ENCODE measurements at places on chromosomes 13 and 19.

- no peak for DNase-seq
These were observed 93.5 kb downstream of the ZDHHC20 start for GRCh38 chr13:21365574-21365973.

DNA sequence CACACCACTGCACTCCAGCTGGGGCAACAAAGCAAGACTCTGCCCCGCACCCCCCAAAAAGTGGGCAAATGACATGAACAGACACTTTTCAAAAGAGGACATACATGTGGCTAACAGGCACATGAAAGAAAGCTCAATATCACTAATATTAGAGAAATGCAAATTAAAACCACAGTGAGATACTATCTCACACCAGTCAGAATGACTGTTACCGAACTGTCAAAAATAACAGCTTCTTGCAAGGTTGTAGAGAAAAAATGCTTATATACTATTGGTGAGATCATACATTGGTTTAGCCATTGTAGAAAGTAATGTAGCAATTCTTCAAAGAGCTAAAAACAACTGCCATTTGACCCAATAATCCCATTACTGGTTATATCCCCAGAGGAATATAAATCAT, 99.5 kb upstream of the SPATA13 start:
- DNase-seq, result no peak

- no peak for DNase-seq
These were observed 15.9 kb upstream of the RANBP3 start for GRCh38 chr19:5993648-5994358.

DNA sequence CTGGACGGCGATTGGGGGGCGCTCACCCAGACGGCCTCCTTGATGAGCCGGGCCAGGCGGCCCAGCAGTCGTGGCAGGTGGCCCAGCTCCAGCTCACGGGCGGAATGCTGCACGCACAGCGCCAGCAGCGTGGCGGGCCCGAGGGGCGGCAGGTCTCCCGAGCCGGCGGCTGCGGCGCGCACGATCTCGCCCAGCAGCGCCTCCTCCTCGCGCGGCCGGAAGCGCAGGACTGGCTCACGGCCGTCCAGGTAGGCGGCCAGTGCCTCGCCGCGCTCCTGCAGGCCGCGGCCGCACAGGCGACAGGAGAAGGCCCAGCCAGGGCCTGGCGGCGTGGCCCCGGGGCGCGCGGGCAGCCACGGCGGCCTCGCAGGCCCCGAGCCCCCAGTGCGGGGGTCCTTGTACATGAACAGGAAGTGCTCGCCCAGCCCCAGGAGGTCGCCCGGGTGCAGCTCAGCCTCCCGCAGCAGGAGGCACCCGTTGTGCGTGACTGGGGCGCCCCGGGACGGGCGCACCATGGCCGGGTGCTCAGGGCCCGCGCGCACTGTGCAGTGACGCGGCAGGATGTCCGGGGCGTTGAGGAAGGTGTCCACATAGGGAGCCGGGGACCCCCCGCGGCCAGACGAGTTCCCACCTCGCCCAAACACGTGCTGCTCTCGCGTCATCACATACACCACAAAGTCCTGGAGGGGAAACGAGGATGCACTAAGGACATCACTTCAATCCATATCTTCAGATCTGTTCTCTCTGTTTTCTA, 9.6 kb upstream of the MAMSTR start:
- no peak for DNase-seq

DNA sequence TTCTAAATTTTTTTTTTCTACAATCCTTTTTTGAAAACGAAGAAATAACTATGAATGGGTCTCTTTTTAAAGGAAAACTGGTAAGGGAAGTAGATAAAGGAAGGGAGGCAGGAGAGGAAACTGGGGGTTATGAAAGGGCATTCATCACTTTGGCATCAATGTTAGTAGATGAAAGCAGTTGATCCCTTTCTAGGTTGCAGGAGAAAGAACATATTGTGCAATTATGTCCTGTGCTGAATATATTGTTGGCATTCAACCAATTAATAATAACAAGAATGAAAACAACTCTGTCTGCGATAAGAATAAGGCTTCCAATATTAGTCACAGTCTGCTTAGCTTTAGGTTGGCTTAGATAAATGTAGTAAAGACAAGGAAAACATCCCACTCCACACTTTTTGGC, 796.8 kb upstream of the KLHL1 start:
- DNase-seq, result no peak

DNA sequence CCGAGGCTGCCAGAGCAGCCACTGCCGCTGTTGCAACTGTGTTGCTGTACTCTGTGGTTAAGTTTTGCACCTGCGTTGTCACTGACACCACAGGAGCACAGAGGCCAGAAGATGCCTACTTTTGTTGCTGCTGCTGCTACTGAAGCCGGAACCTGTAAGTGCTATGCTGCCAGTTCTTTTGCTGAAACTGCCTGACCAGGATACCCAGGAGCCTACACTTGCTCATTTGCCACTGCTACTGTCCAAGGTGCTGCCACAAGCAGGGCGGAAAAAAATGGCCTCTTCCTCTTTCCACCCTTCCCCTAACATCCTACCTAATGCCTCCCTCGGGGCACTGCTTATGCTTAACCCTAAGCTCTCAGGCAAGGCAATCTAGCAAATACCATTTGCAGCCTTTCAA, 29.0 kb upstream of the NBEA start:
- DNase-seq, result no peak

DNA sequence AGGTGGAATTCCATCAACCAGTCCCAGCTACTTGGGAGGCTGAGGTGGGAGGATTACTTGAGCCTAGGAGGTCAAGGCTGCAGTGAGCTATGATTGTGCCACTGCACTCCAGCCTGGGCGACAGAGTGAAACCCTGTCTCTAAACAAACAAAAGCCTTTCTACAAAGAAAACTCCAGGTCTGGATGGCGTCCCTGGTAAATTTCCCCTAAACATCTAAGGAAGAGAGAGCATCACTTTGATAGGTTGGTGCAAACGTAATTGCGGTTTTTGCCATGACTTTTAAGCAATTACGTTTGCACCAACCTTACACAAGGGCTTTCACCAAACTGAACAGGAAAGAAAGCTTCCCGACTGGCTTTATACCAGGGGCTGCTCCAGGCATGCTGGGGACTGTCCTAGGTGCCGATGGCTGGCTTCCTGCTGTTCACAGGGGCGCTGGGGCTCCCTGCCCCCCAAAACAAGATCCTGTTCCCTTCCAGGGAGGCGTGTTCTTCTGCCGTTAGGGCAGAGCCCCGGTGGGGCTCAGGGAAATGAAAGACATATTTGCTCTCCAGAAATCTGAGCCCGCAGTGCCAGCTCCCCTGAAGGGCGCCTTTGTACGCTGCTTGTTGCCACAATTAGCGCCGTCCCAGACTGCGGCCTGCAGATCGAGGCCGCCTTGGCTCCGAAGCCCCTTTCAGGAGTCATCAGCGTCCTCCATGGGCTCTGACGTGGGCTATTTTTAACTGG, 38.7 kb upstream of the KLF2 start:
- no peak for DNase-seq

DNA sequence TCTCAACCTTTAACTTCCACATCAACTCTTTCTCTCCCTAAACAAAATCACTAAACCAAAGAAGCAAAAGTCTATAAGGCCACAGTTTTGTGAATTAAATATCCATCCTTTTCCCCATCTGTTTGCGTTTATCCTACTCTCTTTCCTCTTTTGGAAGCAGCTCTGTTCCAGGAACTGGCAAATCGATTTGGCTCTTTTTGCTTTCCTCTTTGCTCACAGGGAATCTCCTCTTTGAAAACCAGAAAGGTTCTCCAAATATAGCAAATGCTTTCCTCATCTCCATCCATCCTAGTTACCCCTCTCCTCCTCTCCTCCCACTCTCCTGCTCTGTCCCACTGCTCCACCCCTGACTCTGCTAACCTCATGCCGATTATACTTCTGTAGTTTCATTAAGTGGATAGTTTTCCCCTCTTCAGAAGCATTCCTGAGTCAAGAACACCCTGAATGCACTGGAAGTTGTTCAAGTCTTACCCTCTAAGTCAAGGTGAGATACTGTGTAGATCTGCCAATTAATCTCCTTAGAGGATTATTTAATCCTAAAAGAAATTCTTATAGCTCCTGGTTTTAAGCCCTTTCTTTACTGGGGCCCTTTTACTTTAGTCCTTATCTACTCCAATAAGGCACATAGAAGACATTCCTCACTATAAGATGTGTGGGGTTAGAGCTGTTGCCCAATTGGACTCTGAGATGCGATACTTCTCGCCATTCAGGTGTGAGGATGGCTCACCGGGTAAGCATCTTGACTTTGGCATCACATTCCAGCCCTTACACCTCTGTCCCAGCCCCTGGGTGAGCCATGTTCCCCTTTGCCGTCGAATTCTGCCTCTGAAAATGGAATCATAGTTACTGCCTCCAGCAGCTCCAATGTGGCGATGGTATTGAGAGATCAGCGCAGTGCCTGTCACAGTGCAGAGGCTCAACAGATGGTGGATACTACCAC, 67.6 kb downstream of the COL4A2 start:
- no peak for DNase-seq

- no peak for DNase-seq
These were observed 23.4 kb downstream of the GP6 start for GRCh38 chr19:55014714-55015113.

DNA sequence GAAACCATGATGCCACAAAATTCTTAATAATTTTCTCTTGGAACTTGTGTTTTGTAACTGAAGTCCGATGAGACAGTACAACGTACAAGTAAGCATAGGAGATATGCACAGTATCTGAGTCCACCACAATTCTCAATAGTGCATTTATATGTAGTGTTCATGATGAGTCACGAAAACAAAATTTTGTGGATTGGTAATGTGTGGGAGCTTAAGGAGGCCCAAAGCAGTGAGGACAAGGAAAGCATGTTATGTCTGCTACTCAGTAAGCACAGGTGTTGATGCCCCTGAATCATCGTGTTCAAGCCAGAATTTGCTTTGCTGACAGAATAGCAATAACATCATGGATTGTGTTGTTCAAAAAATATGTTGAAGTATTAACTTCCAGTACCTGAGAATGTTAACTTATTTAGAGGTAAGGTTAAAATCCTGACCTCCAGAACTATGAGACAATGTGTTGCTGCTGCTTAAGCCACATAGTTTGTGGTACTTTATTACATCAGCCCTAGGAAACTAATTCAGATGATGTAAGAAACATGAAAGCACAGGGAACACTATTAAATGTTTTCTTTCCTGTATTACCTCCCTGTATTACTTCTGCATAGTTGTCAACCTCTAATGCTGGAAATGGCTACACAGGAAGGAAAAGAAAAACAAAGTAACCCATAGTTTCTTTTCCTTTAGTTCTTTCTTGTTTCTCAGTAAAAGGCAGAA, 201.3 kb downstream of the SLITRK6 start:
- DNase-seq, result no peak

- no peak for DNase-seq
These were observed 25.5 kb downstream of the AP2S1 start for GRCh38 chr19:46824890-46825730.

DNA sequence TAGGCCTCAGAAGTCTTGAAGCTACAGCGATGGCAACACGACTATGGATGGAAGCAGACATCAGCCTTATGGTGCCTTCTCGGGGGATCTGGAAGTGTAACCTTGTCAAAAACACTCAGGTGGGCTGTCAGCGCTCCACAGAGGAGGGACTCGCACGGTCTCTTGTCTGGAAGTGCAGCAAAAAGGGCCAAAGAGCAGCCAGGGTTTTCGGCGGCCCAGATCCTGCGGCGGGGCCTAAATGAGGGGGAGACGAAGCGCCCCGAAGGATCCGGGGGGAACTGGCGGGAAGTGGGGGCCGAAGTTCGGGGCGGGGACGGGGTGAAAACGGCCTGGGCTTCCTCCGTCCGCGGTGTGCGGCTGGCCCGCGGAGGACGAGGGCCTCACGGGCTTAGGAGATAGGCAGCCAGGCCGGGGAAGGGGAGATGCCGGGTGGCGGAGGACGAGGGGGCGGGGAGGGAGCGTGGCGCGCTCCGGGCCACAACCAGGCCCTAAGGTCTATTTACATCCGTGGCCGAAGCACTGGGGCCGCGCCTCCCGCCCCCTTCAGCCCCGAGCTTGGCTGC, 637 bp downstream of the RANBP3 start:
- DNase-seq, result no peak

- no peak for DNase-seq
These were observed 40.6 kb upstream of the FAM216B start for GRCh38 chr13:42740753-42741152.
